ENCODE measurements at places on chromosomes 2 and 18.

DNA sequence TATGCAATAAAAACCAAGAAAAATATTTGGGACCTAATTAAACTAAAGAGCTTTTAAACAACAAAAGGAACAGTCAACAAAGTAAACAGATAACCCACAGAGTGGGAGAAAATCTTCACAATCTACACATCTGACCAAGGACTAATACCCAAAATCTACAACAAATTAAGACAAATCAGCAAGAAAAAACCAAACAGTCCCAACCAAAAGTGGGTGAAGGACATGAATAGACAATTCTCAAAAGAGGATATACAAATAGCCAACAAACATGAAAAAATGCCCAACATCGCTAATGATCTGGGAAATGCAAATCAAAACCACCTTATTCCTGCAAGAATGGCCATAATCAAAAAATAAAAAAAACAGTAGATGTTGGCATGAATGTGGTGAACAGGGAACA lies 250.1 kb downstream of the C1D start:
- DNase-seq, result no peak

DNA sequence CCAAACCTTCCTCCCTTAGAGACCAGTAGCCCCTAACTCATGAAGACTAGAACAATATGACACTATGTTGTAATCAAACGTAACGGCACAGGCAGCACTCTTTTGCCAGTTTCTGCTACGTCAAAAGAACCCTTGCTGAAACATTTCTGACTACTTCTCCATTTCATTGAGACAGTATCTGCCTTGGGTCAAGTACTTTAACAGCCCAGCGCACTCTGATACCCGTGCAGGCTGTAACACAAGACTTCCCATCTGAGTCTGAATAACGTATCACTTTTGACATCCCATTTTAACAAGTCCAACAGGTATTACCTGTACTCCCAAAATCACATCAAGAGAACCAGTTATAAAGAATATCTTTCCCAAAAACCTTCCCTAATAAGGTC lies 38.4 kb downstream of the TBC1D8 start:
- no peak for DNase-seq

- no peak for DNase-seq
These were observed 12.4 kb downstream of the KLHL14 start for GRCh38 chr18:32760391-32760790.

DNA sequence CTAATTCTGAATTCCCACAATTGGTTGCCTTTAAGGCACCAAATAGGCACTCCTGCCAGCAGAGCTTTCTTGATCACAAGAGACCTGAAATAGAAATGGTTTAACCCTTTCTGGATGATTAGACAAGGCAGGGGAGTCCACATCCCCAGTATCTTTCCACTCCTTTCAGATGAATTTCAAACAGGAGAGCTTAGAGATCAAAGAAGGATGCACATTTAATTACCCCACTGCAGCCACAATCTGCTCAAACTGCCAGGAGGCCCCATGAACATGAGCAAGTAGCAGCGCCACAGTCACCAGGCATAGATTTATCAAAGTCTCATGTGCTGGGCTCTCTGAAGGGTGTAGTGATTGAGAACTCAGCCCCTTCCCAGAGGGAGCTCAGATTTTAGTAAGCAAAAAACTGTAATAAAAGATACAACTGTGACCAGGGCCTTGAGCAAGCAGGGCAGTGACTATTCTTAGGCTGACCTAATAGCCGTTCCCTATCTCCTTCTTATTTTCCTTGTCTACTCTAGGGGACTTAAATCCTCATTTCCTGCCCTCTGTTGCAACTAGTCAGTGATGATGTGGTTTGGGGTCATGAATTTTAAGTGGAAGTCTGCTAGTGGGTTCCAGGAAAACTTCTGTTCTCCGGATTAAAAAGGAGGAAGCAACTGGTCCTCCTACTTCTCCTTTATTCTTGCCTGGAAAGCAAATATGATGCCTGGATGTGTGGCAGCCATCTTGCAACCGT lies 53.7 kb downstream of the SLC4A3 start:
- no peak for DNase-seq

DNA sequence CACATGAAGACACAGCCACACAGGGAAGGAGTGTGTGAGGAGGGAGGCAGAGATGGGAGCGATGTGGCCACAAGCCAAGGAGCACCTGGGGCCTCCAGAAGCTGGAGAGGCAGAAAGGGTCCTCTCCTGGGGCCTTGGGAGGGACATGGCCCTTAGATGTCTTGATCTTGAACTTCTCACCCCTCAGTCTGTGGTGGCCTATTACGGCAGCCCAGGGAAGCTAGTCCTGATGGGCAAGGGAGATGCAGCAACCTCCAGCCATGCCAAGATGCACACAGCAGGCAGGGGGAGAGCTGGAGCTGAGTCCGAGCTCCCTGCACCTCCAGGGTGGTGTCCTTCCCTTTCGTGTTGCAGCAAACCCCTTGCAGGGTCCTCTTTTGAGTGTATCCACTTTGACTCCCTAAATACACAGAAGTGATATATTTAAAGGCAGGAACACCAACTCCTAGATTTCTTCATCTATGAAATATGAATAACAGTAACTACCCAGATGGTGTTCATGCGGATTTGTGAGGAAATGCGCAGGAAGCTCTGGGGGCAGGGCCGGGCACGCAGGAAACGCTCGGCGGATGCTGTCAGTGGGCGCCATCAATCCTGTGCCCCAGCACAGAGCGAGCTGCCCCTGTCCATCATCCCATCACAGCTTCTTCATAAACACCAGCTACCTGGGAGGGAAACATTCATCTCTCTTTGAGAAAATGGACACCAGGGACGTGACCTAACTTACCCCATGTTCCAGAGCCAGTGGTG lies 230.4 kb upstream of the MYT1L start:
- no peak for DNase-seq

DNA sequence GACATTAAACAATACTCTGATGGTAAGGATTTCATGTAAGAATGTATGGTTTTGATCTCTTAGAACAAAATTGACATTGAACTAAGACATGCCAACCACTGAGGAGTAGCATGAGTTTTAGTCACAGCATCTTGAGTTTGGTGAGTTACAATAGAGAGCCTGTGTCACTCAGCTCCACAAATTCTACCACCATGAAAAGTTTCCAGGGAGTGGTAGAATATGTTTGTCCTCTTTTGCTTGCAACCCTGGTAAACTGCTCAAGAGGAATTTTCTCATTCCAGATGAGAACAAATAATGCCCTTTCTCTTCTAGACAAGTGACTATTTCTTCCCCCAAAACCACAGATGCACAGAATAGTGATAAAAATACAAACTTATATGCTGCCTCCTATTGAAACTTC lies 502.0 kb upstream of the VRK2 start:
- DNase-seq, result no peak

- DNase-seq, result no peak
These were observed 114.6 kb downstream of the LPIN1 start for GRCh38 chr2:11861044-11861443.

DNA sequence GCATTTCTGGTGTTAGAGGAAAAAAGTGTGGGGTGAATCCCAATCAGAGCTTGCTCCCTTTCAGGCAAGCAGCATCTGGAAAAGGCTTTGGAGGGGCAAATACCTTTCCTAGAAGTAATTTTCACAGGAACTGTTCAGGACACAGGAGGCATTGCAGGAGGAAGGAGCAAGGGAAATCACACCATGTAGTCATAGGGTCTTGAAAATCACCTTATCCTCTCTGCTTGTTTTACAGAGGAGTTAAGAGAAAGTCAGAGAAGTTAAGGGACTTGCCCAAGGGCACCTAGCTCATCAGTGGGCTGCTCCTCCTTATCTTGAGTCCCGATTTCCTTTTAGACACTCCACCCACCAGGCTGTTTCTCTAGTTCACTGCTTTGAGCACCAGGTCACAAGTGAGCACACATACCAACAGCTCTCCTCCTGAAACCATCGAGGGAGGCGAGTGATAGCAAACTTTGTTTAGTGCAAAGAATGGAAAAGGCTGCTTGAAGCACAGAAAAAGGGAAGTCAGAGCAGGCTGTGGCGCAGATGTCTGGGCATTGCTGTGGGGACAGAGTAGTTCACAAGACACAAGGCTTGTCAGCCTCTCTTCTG lies 89.2 kb upstream of the CXCR4 start:
- DNase-seq, result no peak

GRCh38 chr18:9569178-9569577 lies 45.2 kb downstream of the PPP4R1 start:
- no peak for DNase-seq

GRCh38 chr2:1977655-1978054 lies 233.3 kb upstream of the PXDN start:
- no peak for DNase-seq

GRCh38 chr2:74845217-74845751 lies 11.4 kb downstream of the HK2 start:
- DNase-seq, result peak; percentile 22

GRCh38 chr2:26861610-26862224 lies 13.8 kb downstream of the DPYSL5 start:
- no peak for DNase-seq

DNA sequence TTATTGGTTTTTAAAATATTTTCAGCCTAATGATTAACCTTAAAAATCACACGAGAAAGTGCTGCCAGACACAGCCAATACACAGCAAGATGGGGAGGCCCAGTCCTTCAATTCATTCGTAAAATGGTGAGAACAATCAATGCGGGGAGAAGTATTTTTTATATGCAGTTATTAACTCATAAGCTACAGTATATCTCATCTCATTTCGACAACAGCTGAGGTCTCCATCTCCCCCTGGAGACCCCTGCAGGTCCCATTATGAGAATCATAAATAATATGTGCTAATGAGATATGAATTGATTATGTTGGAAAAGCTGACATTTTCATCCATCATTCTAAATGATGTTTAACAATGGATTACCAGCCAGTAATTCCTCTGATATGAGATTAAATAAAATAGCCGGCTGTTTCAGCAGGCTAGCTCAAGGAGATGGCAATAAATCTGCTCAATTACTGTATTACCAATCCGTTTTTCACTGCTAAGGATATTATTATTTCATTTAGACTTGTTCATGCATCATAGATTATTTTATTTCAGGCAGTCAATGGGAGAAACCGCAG lies 535.8 kb downstream of the GALR1 start:
- no peak for DNase-seq
